CD8-positive, alpha-beta memory T cell (primary cell): ENCODE measurements at places on chromosomes 7 and 10. TPM values are rescaled to one million over a fixed set of nuclear protein-coding genes. Genes with fewer than 3 reads are reported as not detected.

DNA sequence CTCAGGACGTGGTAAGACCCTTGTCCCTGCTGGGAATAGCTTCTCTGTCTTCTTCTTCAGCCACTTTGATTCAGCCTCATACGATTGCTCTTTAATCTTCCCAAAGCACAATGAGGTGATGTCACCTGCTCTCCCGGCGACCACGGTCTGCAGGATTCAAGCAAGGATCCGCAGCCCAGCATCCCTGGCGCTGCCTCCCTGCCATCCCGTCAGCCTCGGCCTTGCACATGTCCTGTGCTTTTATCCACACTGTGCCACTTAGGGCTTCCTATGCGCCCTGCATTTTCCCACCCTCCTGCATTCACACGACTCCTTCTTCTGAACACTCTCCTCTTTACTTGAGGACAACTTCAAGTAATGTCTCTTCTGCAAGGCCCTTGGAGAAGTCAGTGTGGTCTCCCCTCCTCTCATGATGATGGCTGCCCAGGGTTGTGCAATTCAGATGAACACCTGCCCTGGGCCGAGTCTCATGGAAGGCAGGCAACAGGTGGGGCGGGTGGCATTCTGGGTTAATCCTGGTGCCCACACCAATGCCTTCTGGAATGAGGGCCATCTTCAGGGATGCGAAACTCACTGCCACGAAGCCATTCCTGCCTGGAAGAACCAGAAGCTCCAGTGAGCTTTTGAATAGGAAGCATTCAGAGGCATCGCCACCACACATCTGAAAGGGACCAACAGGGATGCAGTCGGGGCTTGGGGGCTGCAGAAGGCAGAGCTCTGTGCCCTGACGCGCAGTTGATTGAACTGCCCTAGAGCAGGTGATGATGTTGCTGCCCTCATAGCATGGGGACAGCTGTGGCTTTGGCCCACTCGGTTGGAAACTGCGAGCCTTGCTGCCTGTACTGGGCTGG, 287.5 kb downstream of the GLRX3 start:
- H3K4me1 ChIP-seq, result no peaks in the 10 kb centered on the region
- no peak overlapping the region for H3K4me3 ChIP-seq
- H3K27me3 ChIP-seq, result no peaks in the 10 kb centered on the region
- DNase-seq, result no peak
- no peaks in the 10 kb centered on the region for H3K36me3 ChIP-seq

The SUGCT gene
- total RNA-seq, result 1.4 TPM

- no peaks in the 10 kb centered on the region for H3K4me1 ChIP-seq
- no peak overlapping the region for H3K4me3 ChIP-seq
Measured at GRCh38 chr7:26663874-26664273, 200.5 kb downstream of the SKAP2 start.

The FAM25A gene
- total RNA-seq, result not detected

- no peaks in the 10 kb centered on the region for H3K4me1 ChIP-seq
- H3K36me3 ChIP-seq, result no peaks in the 10 kb centered on the region
- peak; percentile 50 for DNase-seq
- H3K27ac ChIP-seq, result no peak overlapping the region
Measured at GRCh38 chr10:46555713-46556514, 544 bp downstream of the GPRIN2 start.
